T-helper 1 cell (primary cell): ENCODE measurements at places on chromosomes 4 and X.
A peak's percentile ranks its signal among the peaks of the same experiment; 100 is the strongest.

- no peak for DNase-seq
These were observed 29.7 kb upstream of the DIPK2B start for GRCh38 chrX:45230410-45230809.

DNA sequence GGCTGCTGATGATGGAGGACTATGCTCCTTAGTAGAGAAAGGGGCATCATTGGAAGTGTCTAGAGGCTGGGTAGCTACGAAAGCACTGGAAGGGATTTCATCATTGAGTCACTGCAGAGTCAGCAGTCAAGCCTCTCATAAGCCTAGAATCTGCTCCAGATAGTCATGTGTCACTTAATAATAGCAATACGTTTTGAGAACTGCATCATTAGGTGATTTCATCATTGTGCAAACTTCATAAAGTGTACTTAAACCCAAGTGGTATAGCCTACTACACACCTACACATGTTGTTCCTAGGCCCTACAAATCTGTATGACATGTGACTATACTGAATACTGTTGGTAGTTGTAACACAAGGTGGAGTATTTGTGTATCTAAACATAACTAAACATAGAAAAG is 165.6 kb downstream of the PTTG2 start:
- DNase-seq = no peak

DNA sequence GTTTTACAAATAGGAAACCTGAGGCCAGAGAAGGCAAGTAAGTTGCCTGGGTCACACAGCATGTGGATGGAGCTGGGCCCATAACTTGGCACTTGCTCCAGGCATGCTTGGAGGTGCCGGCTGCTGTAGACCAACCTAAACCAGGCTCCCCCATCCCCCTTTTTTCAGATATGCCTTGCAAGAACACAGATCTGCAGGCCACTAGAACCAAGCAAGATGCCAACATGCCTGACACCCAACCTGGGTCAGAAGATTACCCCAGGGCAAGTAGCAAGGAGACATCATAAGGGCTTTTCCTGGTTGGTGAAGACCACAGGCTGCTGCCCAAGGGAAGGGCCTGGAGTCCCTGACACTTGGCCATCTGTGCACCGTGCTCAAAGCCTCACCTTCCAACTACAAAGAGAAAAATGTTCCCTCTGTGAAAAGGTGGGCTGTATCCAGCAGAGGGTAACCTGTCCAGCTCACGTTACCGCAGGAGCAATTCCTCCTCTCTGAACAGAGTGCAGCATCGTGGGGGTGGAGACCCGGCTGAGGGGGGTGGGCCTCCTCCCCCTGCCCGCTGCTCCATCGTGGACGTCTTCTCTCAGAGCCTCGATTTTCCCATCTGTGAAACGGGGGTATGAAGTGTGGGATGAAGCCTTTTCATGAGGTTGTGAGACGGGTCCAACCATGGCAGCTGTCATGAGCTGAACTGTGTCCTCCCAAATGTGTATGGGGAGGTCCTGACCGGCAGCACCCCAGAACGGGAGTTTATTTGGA is 23.0 kb downstream of the HMX1 start:
- DNase-seq = no peak

GRCh38 chr4:10877076-10877475 is 192.5 kb upstream of the CLNK start:
- no peak for DNase-seq

DNA sequence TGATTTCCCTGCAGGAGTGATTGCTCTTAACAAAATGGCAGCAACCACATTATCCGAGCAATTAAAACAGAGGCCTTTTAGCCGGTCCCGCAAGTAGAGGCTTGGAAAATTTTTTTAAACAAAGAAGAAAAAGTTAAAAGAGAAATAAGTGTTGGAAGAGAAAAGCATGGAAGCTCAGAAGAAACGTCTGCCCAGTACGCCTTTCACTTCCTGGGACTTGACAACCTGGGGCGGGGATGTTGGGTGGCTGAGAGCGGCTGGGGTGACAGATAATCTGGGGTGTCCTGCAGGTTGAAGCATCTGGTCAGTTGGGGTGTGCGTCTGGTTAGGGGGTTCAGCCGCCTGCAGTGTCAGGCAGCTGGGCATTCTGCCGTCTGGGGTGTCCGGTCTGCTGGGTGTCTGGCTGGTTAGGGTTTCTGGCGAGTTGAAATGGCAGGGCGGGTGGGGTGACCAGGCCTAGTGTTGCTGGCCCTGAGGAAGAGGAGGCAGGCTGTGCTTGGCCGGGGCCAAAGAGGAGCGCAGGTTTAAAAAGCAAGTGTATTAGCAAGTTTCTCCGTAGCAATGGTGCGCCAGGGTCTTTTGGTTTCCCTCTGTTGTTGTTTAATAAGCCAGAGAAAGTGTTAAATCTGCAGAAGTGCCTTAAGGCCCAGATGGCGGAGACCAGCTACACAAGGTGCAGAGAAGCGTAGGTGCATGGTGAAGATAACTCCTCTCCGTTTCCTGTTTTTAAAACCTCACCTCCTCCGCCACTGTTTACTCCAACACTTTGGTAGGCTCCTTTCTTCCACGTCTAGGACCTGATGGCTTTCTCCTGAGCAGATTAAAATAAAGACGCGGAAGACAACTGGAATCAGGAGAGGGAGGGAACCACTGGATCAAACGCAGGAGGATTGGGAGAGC is 5.6 kb downstream of the HAND2 start:
- DNase-seq = no peak

DNA sequence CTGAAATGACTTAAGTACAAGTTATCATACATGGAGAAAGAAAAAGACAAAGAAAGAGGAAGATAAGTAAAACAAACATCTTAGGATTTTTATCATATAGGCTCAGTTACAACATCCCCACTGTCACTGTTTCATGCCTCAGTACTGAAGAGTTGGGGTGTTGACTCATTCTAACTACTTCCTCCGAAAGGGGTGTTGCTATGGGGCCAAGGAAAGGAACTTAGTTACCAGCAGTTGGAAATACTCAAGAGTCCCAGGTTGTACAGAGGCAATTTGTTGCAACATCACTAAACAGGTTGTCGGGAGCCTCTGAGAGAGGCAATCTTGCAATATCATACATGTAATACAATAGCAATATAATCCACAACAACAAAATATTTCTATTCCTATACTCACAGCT is 1264.7 kb downstream of the PCDH7 start:
- DNase-seq = no peak

DNA sequence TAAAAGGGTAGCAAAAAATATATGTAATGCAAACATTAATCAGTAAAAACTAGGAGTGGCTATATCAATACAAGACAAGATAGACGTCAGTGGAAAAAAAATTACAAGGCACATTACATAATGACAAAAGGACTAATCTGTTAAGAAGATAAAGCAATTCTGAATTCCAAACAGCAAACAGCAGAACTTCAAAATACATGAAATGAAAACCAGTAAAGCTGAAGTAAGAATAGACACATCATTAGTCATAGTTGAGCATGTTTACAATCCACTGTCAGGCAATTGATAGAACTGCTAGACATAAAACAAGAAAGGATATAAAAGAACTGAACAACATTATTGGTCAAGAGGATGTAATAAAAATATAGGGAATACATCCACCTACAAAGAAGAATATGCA is 12.2 kb downstream of the SULT1B1 start:
- no peak for DNase-seq

DNA sequence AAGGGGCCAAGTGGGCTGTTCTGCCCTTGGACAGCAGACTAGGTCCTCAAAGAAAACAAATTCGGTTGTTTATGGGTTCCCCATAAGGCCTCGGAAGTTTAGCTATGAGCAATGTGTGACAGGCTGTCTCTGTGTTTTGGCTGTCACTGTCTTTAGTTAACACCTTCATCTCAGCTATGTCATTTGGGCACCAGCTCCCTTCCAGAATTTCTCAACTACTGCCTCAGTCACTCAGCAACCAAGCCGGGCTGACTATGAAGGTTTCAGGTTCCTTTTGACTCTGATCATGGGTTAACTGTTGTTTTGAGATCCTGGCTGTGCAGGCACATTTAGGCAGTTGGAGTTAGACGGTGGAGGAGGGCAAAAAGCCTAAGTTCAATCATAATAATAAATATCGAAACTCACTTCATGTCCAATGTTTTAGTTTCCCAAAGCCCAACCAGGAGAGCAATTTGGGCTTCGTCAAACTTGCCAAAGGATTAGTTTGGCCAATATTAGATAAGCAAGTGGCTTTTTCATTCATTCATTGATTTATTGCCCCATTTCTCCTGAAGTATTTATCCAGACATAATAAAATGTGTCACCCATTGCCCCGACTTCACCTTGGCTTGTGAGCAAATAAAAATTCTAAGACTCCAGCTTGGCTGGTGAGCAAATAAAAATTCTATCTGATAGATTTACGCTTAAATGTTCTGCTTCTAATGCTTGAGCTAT is 9.1 kb upstream of the PAGE1 start:
- DNase-seq = no peak

DNA sequence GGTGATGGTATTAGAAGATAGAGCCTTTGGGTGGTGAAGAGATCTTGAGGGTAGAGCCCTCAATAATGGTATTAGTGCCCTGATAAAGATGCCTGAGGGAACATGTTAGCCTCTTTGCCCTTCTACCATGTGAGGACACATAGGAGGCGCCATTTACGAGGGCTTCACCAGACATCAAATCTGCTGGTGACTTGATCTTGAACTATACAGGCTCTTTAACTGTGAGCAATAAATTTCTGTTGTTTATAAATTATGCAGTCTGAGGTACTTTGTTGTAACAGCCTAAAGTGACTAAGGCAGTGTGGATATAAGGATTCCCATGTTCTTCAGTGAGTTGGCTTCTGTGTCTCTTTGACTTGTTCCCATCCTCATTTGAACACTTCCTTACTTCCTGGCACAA is 11.8 kb downstream of the MOB1B start:
- DNase-seq = no peak

- DNase-seq = no peak
These were observed 31.9 kb downstream of the CDKL2 start for GRCh38 chr4:75598390-75598789.

DNA sequence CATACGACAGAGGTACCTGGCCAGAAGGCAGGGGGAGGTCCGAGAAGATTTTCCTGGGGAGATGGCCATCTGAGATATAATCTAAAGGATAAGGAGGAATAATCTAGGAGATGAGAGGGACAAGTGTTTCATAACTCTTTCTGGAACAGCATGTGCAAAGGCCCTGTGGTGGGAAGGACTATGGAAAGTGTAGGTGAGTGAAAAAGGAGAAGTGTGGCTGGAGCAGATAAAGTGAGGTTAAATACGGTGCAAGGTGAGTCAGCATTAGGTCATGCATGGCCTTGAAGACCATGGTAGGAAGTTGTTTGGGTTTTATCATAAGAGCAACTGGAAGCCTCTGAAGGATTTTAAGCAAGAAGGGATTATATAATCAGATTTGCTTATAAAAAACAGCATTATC is 34.6 kb upstream of the MTM1 start:
- no peak for DNase-seq

GRCh38 chrX:7252013-7252610 is 104.2 kb upstream of the PUDP start:
- DNase-seq = no peak

DNA sequence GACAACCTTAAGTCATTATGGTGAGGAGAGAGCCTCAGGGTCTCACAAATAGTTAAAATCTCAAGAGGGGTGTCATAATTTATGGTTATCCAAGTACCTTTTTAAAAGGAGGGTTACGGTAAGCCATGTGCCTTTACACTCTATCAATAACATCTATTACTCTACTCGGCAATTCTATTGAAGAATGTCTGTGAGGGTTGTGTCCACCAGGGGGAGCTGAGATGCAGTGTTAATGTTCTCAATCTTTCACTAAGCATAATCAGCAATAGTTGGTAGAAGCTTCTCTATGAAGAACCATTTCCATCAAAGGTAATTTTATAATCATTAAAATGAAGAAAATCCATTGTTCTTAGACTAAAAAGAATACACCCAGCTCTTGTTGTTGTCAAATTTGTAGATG is 457.4 kb downstream of the CENPC start:
- peak; percentile 2 for DNase-seq

DNA sequence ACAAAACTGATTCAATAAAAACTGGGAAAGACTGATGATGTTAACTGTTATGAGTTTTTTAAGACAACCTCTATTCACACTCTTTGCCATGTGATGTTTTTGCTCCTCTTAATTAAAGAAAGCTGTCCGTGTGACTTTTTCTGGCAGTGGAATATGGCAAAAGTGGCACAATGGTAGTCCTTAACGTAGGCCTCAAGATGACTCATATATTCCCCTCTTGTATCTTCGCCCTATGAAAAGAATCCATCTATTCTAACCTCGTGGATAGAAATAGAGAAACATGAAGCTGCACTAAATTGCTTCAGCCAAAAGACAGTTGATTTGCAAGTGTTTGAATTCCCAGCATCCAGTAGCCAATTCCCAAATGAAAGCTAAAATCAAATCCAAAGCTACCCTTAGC is 603.8 kb upstream of the PCDH7 start:
- DNase-seq = no peak

- no peak for DNase-seq
These were observed 1.0 kb upstream of the PGRMC1 start for GRCh38 chrX:119235051-119235511.
